ENCODE measurements at places on chromosomes 12 and 14.

DNA sequence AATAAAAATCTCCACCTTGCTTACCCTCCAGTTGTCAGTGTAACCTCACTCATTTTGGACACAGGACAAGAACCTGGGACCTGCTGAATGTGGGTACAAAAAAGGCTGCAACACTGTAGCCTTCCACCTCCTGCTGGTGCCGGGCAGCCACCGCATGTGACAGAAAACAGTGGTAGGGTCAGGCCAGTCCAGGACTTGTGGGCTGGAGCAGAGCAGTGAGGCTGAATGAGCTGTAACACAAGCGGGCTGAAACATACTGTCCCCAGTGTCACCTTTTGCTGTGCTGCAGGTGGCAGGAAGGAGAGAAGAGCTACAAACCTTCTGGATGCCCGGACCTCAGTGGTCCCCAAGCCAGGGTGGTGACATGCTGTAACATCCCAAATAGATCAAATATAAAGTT is 465.4 kb upstream of the FOXG1 start:
- no peak for DNase-seq

GRCh38 chr14:24843494-24843893 is 206.5 kb downstream of the STXBP6 start:
- DNase-seq = no peak

GRCh38 chr14:69133206-69134125 is 19.5 kb downstream of the DCAF5 start:
- no peak for DNase-seq

DNA sequence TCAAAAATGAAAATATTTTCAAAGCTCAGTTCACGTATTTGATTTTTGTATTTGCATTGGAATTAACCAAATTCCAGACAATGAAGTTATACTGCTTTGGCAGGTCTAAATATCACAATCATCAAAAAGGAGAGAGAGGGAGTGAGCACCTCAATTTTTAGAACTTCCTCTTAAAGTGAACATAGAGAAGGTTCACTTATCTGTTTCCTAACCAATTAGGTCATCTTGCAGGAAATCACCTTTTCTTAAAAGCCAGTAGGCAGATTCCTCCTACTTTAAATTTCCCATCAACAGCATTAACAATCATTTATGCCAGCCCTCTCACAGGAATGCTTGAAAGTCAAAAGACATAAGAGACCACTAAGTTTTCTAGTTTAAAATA is 388.7 kb downstream of the ZFP36L1 start:
- no peak for DNase-seq

DNA sequence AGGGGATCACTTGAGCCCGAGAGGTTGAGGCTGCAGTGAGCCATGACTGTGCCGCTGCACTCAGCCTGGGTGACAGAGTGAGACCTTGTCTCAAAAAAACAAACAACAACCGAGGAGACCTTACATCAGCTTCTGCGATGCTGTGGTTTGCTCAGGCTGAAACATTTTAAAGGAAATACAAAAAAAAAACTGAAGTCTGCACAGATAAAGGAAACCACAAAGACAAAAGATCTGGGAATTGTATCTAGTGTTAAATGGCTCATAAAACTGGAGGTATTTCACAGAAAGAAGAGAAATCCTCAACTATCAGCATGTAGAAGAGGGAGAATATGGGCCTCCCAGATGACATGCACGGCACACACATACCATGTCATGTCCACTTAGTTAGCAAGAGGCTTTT is 60.3 kb upstream of the VPS33A start:
- no peak for DNase-seq

DNA sequence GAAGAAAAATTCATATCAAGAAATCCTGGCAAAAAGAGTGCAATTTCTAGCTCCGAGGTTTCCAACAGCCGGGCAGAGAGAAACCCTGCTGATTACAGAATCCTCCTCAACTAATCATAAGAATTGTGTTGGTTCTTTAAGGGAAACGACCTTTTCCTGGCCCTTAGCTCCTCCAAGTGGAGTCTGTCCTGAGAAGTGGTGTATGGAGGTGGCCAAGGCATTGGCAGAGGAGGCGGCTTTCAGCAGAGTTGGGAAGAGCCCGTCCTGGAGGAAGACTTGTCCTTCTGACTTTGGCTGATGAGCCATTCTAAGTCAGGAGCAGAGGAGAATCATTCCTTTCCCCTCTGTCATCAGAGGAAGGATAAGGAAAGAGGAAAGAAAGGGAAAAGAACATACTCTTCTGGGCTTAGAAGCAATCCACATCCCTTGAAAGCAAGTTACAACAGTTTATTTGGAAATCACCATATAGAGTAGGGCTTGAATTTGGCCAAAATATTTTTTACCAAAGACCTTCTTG is 46.5 kb upstream of the PTCSC3 start:
- DNase-seq = no peak

GRCh38 chr14:69879175-69880043 is at the start of gene SMOC1:
SMOC1 (plus strand) TSS chr14:69879416; CDS start chr14:69879679, 263 bp downstream.
- no peak for DNase-seq

DNA sequence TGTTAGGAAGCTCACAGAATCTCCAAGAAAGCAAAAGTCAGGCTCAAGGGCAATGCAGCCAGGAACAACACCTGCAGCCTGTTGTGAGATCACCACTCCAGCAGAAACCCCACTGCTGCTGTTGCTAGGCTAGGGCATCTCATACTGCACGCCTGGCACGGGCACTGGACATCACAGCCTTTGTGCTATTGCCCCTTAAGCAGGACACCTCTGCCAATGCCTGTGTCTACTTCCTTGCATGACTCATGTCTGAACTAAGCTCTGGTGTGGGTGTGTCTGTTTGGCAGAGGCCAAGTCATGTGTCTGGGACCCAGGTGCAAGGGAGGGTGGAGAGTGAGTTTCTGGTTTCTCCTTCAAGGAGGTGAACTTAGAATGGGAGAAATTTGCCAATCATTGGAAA is 10.0 kb upstream of the DDX47 start:
- DNase-seq = no peak

- DNase-seq = no peak
These were observed 17.1 kb downstream of the NUBPL start for GRCh38 chr14:31578266-31578665.

GRCh38 chr14:68384335-68384734 is 408.5 kb downstream of the ZFP36L1 start:
- DNase-seq = no peak

DNA sequence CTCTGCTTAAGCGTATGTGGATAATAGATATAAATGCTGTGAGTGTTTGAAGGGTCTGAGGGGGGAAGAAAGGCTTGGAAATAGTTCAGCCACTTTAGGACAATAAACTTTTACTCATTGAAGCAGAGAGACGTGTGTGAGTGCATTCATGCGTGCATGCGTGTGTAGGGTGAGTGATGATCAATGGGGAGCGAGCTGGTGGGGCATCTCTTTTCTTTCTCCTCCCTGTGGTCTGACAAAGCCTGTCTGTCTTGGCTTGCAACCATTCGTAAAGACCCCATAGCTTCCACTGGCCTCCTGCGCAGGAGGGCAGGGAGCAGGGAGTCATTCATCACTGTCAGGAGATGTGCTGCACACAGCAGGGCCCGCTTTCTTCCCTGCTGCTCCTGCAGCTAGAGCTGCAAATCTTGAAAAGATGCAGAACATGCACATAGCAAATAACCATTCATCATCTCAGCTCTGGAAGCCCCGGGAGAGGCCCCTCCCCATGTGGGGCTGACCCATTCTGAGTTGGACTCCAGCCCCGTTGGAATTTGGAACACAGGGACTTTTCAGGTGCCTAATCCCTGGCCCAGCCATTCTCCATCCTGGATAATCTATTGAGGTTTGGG is 223.2 kb downstream of the PPM1H start:
- no peak for DNase-seq

GRCh38 chr12:70467918-70468733 is 102.0 kb downstream of the KCNMB4 start:
- DNase-seq = no peak

- DNase-seq = no peak
These were observed 17.2 kb downstream of the TTC9 start for GRCh38 chr14:70658899-70659298.

DNA sequence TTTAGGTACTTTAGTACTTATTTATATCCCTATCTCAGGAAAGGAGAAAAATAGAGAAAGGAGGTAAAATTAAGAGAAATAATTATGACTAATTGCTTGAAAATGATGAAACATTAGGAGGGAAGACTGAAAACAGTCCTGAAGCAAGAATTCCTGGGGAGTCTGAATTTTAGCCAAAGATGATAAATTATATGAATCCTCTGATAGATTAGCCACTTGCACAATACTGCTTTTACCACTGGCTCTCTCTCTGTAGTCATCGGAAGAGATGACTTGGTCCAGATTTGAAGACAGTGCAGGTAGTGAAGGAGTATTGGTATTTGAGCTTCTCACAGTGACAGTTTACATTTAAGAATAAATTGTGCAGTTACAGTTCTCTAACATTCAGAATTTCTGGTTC is 83.8 kb upstream of the CLEC14A start:
- DNase-seq = no peak

DNA sequence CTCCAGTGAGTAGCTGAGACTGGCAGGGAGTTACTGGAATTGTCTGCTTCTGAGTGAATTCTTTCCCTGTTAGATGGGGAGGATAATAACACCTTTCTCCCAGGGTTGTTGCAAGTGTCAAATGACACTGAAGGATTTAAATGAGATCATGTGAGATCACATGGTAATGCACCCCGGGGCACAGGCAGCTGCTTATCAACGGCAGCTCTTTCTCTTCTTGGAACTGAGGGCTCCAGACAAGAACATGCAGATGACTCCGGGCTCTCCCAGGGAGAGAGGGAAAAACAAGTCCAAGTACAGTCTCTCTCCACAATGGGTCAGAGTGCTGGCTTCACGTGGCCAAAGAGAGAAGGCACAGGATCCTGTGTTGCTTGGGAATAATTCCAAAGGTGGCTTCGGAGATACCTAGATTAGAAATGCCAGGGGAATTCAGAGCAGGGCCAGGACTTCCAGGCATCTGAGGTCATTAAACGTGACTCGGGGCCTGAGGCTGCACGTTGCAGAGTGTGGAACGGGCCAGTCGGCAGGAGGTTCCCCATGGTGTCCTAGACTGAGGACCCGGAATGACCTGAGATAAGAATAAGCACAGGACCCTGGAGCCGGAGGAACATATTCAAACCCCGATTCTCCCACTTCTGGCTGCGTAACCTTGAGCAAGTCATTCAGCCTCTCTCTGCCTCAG is 109.2 kb downstream of the PRMT8 start:
- no peak for DNase-seq

- DNase-seq = no peak
These were observed 249.0 kb downstream of the DPF3 start for GRCh38 chr14:72644758-72645489.

GRCh38 chr12:107503887-107504885 is 181.4 kb upstream of the PWP1 start:
- no peak for DNase-seq

GRCh38 chr12:60415351-60415750 is 819.5 kb downstream of the SLC16A7 start:
- DNase-seq = no peak

GRCh38 chr12:92036061-92036620 is 109.5 kb downstream of the BTG1 start:
- no peak for DNase-seq

DNA sequence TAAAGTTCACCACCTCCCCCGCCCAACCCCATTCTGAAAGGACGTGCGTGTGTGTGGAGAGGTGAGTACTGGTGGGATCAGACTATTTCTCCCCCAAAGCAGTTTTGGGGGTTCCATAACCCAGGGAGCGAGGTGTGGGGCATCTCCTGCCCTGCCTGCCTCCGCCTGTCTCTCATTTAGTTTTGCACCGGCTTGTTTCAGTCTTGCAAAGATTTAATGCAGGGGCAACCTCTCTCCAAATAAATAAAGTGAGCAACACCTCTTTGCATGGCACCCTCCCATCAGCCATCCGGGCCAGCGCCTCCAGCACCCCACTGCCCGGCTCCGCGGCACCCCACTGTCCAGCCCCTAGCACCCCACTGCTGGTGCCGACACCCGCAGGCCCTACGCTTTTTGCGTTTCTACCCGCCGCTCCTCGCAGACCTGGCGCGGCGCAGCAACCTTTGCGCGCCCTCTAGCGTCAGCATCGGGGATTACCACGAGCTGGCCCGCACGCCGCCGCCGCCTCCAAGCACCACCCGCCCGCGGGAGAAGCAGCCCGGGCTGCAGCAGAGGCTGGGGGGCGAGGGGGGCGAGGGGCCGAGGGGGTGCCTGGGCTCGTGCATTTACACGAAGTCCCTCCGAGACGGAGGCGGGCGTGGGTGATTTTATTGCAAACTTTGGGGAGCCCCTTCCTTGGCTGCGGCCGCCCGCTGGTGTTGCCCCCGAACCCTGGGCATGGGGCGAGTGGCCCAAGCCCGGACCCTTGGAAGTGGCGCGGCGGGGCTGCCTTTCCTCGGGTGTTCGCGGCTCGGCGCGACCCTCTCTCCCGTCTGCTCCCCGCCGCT is 55.8 kb upstream of the VRK1 start:
- peak; percentile 44 for DNase-seq

GRCh38 chr14:87877877-87878276 is 115.1 kb downstream of the GALC start:
- DNase-seq = no peak

Data from stimulated activated CD8-positive, alpha-beta memory T cell treated with anti-CD3 and anti-CD28 coated beads, Interleukin-4, amount 100 ng/mL, for 1 hour (primary cell).